Left lobe of liver (tissue), 2 donors: ENCODE measurements at places on chromosomes 1 and 21. TPM values are rescaled to one million over a fixed set of nuclear protein-coding genes. Genes with fewer than 3 reads are reported as not detected.
A peak's percentile ranks its signal among the peaks of the same experiment; 100 is the strongest.

HPCA gene
- total RNA-seq, result not detected

DCST1 gene
- total RNA-seq, result 0.13 TPM

CD1E gene
- total RNA-seq, result not detected

IL19 gene
- not detected for total RNA-seq

PLA2G4A gene
- total RNA-seq, result 0.63 TPM

KDF1 gene
- total RNA-seq, result 2.9 TPM

NPL gene
- 15.0 TPM for total RNA-seq

ASCL5 gene
- not detected for total RNA-seq

ILDR2 gene
- total RNA-seq, result 3.3 TPM

HENMT1 gene
- total RNA-seq, result 0.58 TPM

BCAS2 gene
- 13.3 TPM for total RNA-seq

NBPF10 gene
- 1.4 TPM for total RNA-seq

WNT3A gene
- total RNA-seq, result not detected

LAD1 gene
- total RNA-seq, result 27.8 TPM

OLIG1 gene
- not detected for total RNA-seq

PTGFR gene
- 0.91 TPM for total RNA-seq

DYRK3 gene
- total RNA-seq, result 4.4 TPM

DDR2 gene
- total RNA-seq, result 2.0 TPM

DNA sequence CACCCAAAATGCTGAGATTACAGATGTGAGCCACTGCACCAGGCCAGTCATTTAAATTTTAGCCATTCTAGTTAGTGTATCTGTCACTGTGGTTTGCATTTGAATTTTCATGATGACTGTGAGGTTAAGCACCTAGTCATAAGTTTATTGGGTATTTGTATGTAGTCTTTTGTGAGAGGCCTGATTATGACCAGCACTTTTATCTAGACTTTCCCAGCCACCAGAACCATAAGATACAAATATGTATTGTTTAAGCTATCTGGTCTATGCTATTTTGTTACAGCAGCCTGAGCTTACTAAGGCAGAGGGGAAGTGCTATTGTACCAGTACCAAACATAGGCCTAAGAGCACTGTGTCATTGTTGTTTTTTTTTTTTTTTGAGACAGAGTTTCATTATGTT is 19.9 kb upstream of the DNAJC6 start:
- no peak for DNase-seq

GRCh38 chr1:92486251-92487077 is at the start of gene GFI1:
GFI1 (minus strand) TSS chr1:92486925; CDS start chr1:92483487, 3,438 bp downstream.
- no peak for DNase-seq

DNA sequence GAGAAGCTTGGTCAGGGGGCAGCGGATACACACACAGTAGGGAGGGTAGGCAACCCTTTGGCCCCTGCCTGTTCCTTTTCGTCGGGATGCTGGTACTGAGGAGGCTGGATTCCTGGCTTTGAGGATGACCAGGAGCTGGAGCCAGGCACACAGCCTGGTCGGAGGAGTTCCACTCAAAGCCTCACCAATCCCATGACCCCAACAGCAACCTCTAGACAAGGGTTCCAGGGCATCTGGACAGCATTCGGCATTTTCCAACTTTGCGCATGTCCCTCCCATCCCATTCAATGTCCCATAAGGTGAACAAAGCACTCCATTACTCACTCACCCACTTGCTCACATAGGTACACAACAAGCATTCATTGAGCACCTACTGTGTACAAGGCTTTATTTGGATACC is 42.6 kb upstream of the HMGB4 start:
- no peak for DNase-seq

DNA sequence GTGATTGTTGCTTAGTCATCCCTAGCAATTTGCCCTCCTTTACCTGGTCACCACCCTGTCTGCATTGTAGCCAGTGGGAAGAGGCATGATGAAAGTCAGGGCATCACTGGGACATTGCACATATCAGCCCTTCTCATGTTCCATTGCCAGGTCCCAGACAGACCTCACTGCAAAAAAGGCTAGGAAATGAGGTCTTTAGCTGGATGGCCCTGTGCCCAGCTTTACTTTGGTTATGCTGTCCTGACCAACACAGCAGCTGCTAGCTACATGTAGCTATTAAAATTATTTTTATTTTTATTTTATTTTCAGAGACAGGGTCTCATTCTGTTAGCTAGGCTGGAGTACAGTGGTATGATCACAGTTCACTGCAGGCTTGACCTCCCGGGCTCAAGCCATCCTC is 52.9 kb downstream of the TNN start:
- DNase-seq, result no peak

DNA sequence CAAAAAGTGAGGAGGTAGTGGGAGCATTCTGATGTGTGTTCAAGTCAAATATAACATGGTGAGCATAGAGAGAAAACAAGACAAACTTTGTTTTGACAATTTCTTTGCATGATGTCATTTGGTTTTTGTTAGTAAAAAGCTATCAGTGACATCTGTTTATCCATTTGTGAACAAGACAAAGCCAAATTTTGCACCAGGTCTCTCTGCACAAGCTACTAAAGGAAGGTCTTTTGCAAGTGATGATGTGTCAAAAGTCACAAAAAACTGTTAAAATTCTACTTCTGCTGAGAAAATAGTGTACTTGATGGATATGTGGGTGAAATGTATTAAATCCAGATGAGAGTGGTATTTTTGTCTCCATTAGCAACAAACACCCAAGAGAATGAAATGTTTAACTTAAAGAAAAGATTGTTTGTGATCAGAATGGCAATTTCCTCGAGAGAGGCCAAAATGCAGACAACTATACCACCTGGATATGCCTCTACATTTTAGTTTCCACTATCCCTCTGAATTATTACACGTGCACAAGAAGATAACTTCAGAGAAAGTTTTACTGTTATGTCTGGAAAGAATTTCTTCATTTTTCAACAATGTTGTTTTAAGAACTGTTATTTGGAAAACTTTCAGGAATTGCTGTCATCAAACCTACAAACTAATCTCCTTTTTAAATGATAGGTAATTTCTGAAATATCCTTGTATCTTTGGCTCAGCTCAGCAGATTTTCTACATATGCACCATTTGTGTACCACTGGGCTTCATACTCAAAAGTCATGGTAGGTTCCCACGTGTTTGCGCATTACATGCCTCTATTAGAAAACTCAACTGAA is 807.4 kb upstream of the ADGRL2 start:
- no peak for DNase-seq

- no peak for DNase-seq
Observed at GRCh38 chr1:181353526-181353925, 129.8 kb upstream of the CACNA1E start.

- peak; percentile 65 for DNase-seq
Observed at GRCh38 chr1:3483801-3484444, 29.5 kb downstream of the ARHGEF16 start.

- no peak for DNase-seq
Observed at GRCh38 chr1:221910222-221910621, 168.3 kb upstream of the DUSP10 start.

GRCh38 chr21:26107429-26107828 is 63.1 kb downstream of the APP start:
- no peak for DNase-seq

DNA sequence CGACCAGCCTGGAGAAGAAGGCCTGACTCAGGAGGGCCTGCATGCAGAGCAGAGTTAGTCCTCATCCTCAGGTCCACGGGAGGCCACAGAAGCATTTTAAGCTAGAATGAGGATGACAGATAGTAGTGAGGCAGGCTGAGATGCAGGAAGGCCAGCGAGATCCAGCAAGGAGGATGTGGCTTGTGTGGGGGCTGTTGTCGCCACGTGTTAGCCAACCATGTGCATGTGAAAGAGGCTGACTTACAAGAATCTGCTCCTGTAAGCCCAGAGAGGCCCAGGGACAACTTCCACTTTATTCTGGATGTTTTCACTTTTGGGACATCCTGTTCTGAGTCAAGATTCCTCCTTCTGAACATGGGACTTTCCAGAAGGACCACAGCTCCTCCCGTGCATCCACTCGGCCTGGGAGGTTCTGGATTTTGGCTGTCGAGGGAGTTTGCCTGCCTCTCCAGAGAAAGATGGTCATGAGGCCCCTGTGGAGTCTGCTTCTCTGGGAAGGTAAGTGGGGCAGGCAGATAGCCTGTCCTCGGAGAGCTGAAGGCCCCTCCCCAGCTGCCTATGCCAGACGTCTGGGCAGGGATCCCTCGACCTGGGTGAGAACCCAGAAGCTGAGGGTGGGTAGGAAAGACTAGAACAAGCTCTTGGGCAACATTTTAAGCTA is at the start of gene SLAMF8:
Gene SLAMF8 (plus strand): TSS at position 433 of the 661 bp plus-strand sequence. CDS start 26 bp downstream, at position 459.
- DNase-seq, result no peak

DNA sequence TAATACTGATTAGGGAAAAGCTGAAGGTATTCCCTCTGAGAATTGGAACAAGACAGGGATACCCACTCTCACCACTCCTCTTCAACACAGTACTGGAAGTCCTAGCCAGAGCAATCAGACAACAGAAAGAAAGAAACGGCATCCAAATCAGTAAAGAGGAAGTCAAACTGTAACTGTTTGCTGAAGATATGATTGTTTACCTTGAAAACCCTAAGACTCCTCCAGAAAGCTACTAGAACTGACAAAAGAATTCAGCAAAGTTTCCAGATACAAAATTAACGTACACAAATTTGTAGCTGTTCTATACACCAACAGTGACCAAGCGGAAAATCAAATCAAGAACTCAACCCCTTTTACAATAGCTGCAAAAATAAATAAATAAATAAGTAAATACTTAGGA is 78.6 kb downstream of the EXTL2 start:
- no peak for DNase-seq

DNA sequence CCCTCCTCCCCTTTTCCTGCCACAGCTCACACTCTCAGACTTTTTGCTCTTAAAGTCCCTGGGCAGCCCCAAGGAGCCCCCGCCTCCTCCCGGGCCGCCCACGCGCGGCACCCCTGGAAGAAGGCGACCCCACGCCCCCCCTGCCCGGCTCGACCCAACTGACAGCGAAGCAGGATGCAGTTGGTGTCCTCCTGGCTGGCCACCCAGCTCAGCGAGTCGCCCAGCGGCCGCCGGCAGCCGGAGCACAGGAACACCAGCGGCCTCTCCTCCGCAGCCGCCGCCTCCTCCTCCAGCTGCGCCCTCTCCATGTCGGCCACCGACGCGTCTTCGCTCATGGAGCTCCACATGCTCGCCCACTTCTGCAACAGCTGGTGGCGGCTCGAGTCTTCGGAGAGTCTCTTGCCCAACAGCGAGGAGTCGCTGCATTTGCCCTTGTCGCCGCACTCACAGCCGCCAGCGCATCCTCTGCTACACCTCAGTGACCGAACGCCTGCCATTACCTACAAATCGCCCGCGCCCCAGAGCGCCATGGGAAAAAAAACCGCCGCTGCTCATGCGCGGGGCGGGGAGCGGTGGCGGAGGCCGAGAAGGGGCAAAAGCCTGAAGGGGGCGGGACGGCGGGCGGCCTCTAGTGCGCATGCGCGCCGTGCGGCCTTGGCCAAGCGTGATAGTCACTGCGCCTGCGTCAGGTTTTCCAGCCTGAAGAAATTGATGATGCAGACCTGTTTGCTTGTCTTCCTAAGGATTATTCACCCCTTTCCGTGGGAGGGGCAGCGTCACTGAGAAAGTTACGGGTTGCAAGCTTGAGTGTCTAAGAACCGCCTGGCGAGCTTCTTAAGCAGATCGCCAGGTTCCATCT is at the start of gene MIS18A:
Gene MIS18A (minus strand): TSS at position 532 of the 859 bp plus-strand sequence. CDS start 35 bp downstream, at position 497.
- peak; percentile 96 for DNase-seq

- no peak for DNase-seq
Observed at GRCh38 chr1:75132242-75132811, 1.9 kb upstream of the LHX8 start.

DNA sequence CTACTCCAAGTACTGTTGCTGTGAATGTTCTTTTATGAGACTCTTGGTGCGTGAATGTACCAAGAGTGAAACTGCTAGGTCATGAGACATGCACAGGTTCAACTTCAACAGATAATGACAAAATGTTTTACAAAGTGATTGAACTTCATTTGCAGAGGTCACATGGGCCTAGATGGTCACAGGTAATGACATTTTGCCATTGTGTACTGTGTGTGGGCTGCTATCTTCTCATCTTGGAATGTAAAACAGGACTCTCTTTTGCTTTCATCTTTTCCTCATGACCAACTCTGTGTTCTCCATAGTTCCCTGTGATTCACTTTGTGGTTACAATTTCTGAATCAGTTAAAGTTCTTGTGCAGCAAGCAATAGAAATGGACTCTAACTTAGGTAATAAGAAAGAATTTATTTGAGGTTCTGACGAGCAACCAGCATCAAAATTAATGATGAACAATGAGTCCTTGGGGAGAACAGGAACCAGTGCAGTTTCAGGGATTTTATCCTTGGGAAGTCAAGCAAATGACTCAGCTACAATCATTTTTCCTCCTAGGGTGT is 16.2 kb upstream of the TSNAX start:
- no peak for DNase-seq

GRCh38 chr21:32641710-32642698 is 29.8 kb upstream of the CFAP298 start:
- DNase-seq, result no peak

- DNase-seq, result no peak
Observed at GRCh38 chr21:35138665-35139381, 89.7 kb upstream of the RUNX1 start.

DNA sequence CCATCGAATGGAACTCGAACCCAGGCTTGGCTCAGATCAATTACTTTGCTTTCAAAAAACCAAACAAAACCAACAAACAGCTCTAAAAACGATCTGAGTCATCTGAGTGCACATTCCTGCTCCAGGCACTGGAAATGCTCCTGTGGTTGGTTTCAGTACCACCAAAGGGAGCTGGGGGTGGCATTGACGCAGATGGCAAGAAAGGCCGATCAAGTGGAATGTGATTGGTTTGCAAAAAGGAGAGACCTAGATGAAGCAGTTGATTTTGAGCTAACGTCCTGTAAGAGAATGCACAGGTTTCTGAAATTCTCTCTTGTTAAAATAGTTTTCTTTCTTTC is 39.5 kb downstream of the PIK3CD start:
- DNase-seq, result no peak

GRCh38 chr1:58201492-58202106 is 344.9 kb downstream of the OMA1 start:
- no peak for DNase-seq

DNA sequence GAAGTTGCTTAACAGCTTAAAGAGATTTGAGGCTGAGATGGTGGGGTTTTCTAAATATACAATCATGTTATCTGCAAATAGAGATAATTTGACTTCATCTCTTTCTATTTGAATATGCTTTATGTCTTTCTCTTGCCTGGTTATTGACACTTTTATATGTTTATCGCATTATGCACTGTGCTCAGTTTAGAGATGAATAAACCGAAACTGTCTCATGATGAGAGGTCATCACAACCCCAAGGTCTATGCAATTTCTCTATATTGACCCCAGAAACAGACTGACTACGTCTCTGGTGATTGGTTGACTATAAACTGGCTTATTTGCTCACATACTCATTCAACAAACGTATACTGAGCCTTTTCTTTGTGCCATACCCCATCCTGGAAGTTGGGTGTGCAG is 117.9 kb upstream of the NRIP1 start:
- DNase-seq, result no peak

DNA sequence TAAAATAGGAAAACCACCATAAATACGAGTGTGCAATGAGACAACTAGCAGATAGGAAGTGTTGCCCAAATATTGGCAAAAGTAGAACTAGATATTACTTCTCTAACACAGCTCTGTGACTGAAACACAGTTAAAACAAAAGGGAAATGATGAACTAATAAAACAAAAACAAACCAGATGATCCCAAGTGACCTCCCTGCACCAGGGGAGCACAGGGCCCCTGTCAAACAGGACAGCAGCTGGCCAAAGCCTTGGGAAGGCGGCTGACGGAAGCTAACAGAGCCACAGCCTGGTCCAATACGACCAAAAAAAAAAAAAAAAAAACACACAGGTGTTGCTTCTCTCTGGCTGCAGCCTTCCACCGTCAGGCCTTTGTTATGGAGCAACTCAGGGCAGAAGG is 17.8 kb downstream of the ZBTB17 start:
- no peak for DNase-seq

GRCh38 chr21:35473496-35473895 is 424.4 kb upstream of the RUNX1 start:
- no peak for DNase-seq
